H4 (cell line): ENCODE measurements at places on chromosomes 7 and 10.

DNA sequence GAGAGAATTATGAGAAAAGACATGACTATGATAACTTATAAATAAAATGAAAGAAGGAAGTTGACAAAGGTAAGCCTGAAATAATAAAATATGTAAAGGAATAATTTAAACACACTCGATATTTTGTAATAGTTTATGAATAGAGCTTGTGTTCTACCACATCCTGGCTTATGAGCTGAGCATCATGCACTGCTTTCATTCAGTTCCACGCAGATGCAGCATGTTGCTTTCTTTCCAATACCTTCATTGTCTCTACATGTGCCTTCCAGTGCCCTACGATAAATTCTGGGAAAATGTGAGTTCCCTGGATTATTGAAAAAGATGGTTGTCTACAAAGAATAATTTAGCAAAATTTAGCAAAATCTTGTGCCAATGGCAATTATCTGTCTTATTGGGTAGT, 398.9 kb upstream of the SEMA3C start:
- no peak for DNase-seq

- no peak for DNase-seq
Measured at GRCh38 chr7:22667187-22667561, 59.8 kb upstream of the IL6 start.

DNA sequence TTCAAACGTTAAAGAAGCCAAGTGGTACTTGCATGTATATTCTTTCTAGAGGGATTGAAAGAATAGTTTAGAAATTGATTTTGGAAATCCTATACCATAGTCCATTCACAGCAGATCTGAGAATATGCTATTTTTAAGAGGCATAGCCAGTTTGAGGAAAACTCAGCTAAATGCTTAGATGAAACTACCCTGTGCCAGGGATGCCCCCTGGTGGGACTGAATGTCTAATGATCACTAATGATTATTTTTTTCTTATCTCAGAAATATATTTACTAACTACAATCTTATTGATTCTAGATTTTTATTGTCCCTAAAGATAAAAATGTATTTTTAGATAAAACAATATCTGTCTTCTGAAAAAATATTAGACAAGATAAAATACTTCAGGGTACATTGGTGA, 844.9 kb upstream of the PHF14 start:
- DNase-seq, result peak; percentile 63

GRCh38 chr10:114087255-114087654, 43.6 kb downstream of the ADRB1 start:
- DNase-seq, result no peak

DNA sequence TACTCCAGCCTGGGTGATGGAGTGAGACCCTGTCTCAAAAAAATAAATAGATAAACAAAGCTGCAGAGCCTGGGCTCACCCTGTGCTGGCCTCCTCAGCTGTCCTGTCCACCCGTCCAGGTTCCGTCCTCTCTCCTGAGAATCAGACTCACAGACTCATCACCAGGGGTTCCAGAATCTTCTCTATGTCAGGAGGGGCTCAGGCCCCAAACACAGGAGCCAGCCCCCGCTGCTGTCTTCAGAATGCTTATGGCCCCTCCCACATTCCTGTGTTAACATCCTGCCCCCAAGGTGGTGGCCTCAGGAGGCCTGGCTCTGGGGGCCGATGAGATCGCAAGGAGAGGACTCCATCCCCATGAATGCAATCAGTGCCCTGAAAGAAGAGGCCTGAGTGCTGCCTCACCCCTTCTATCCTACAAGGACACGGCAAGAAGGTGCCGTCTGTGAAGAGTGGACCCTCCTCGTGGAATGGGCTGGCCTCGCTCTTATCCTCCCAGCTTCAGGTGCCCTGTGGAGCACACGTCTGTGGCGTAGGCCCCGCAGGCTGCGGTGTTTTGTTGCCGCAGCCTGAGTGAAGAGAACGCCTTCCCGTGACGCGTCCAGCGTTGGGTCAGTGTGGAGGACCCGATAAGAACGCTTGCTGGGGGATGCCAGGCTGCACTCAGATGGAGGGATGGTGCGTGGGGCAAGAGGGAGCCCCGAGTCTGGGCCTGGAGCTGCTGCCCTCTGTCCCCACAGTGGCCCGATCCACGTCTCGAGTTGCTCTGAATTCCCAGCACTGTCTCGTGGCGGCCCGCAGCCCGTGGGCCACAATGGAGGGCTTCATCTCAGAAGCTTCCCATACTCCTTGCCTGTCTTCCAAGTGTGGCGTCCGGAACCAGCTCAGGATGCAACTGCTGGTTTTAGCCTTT, 77.1 kb downstream of the INPP5A start:
- DNase-seq, result no peak

DNA sequence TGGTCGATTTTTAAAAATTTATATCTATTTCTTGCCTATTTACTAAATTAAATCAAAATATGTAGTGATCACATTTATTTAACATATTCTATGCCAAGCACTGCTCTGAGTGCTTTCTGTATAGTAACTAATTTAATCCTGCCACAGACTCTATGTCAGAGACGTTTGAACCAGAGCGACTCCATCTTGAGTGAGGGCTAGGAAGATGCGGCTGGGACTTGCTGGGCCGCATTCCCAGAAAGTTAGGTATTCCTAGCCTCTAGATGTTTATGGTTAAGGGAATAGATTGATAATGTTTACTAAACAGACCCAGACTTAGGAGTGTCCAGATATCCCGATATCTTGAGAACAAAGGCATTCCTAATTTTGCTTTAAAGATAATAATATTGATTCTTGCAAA, 3.2 kb upstream of the GSTO1 start:
- DNase-seq, result no peak

DNA sequence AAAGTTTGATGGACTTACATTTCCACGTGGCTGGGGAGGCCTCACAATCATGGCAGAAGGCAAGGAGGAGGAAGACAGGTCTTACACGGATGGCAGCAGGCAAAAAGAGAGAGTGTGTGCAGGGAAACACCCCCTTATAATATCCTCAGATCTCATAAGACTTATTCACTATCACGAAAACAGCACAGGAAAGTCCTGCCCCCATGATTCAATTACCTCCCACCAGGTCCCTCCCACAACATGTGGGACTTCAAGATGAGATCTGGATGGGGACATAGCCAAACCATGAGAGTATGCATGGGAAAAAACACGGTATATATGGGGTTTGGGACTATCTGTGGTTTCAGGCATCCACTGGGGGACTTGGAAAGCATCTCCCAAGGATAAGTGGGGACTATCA, 78.0 kb downstream of the PLXNA4 start:
- DNase-seq, result no peak

GRCh38 chr7:76108540-76109233, 60.8 kb downstream of the MDH2 start:
- DNase-seq, result no peak

GRCh38 chr10:33117816-33118215, 159.8 kb upstream of the ITGB1 start:
- no peak for DNase-seq
